ENCODE measurements at places on chromosomes 3 and 15.
A peak's percentile ranks its signal among the peaks of the same experiment; 100 is the strongest.

GRCh38 chr3:146159037-146159436 is 1.9 kb downstream of the PLOD2 start:
- no peak for DNase-seq

GRCh38 chr15:77818484-77819047 is 185.9 kb upstream of the LINGO1 start:
- DNase-seq: no peak

GRCh38 chr3:60917141-60917540 is 334.1 kb downstream of the FHIT start:
- DNase-seq: no peak

DNA sequence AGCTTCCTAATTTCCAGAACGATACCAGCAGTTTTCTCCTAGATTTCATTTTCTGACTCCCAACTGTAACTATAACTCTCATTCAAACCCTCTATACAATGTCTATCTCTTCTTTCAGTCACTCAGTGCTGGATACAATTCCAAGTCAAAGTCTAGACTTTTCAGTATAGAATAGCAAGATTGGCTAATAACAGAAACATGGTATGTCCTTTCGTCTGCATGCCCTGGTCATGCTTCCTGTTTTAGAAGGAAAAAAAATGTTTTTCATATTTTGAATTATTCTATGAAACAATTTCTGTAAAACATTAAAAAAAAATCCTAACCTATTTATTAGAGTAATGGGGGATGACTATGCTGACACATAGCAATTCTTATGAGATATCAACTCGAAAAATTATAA is 180.0 kb downstream of the KCNAB1 start:
- DNase-seq: no peak

GRCh38 chr15:68550498-68551295 is 28.1 kb upstream of the CORO2B start:
- peak; percentile 69 for DNase-seq

GRCh38 chr3:194275291-194275690 is 75.8 kb downstream of the CPN2 start:
- no peak for DNase-seq

DNA sequence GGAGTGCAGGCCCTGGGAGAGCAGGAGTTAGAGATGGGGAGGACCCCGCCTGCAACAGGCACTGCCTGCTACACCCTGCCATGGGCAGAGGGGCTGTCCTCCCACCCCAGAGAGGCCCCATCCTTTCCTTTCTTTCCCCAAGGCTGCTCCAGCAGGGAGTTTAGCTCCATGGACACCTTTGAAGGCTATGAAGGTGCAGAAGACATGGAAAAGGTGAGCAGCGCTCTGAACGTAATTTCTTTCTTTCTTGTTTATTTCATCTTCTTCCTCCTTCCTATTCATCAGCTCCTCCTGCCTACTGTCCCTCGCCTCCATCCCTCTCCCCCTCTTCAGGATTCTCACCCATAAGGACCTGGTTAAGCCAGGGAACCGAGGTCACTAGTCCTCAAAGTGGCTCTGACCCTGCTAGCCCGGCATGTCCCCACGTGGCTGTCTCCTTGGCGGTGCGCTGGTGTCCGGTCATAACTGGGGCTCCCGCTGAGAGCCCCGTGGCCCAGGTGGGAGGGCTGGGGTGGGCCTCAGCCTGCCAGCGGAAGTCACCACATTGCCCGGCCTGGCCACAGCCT is 16.0 kb upstream of the ADIPOQ start:
- peak; percentile 24 for DNase-seq

DNA sequence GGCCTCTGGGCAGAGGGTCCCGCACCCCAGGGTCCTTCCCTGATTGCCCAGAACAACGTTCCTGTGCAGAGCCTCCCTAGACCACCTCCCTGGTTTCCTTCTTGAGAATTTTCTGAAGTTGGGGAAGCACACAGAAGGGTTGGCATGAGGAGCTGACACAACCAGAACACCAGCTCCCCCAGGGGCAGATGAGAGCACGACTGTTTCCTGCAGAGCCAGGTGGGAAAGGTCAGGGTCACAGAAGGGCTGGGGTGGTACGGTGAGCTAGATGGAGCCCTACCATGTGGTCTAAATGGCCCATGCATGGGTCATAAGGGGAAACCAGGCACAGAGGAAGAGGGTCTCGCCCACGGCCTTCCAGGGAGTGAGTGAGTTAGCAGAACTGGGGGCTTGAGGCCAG is 10.4 kb downstream of the PPCDC start:
- DNase-seq: no peak

DNA sequence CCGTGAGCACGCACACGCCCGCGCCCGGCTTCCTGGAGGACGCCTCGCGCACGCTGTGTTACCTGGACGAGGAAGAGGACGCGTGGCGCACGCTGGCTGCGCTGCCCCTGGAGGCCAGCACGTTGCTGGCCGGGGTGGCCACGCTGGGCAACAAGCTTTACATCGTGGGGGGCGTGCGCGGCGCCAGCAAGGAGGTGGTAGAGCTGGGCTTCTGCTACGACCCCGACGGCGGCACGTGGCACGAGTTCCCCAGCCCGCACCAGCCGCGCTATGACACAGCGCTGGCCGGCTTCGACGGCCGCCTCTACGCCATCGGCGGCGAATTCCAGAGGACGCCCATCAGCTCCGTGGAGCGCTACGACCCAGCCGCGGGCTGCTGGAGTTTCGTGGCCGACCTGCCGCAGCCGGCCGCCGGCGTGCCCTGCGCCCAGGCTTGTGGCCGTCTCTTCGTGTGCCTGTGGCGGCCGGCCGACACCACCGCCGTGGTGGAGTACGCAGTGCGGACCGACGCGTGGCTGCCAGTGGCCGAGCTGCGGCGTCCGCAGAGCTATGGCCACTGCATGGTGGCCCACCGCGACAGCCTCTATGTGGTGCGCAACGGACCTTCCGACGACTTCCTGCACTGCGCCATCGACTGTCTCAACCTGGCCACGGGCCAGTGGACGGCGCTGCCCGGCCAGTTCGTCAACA is 890 bp downstream of the KBTBD13 start:
- no peak for DNase-seq

DNA sequence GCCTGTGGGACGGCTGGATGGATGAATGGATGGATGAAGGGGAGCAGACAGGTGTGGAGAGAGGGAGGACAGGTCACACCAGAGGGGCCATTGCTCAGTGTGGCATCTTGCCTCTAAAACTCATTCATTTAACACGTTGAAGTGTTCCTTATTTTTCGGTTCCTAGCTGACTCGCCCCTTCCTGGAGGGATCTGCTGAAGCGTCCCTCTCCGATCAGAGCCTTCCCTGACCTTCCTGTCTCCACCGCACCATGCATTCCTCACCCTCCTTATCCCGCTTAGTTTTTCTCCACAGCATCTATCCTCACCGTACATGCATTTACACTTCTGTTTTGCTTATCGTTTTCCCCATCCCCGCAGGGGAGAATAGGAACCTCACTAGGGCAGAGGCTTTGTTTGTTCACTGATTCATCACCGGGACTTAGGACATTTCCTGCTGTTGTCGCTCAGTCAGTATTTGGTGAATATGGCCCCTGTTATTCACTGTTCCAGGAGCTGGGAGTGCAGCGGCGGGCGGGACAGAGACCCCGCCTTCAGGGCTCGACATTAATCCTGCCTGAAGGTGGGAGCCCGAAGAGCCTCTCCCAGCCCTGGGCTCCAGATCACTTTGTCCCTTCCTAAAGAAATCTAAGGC is 32.0 kb downstream of the FOXL2 start:
- no peak for DNase-seq

GRCh38 chr15:43625106-43625505 is 6.5 kb upstream of the STRC start:
- DNase-seq: no peak

DNA sequence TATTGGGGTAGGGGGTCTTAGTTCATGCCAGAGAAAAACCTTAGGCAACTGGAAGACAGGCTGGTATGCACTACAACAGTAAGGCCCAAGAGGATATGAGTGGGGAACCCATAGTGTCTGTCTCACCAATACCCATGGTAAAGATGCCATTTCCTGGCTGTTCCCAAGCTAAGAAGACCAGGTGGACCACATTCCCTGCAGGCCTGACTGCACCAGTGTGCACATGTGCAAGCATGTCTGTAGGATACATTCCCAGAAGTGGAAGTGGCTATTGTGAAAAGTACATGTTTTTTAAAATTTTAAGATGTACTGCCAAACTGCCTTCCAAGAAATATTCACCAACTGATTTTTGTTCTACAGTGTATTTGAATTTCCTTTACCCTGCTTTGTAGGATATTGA is 207.3 kb upstream of the CTNNB1 start:
- no peak for DNase-seq

GRCh38 chr3:194212845-194213331 is 76.9 kb downstream of the HES1 start:
- DNase-seq: no peak

DNA sequence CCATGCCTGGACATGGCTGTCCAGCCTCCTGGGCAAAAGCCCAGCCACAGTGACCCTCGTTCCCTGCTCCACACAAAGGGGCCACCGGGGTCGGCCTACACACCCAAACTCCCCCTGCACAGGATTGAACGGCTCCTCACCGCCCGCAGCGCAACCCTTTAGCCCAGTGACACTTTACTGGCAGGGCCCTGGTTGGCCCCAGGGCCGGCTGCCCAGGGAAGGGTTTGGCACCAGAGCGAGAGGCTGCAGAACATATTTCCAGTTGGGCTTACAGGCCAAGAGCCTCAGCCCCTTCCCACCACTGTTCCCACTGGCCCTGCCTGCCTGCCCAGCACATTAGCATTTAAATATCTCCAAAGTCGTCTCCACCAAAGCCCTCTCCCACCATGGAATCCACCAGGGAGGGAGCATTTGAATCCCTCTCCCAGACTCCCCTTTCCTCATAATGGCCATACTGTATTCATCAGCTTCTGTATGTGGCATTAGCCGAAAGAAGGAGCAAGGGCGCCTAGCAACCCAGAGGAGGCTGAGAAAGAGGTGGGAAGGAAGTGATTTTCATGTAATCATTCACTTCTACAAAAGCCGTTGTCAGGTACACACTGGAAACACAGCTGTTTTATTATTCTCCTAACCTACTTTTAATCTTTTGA is 85.4 kb downstream of the SLC6A11 start:
- no peak for DNase-seq

DNA sequence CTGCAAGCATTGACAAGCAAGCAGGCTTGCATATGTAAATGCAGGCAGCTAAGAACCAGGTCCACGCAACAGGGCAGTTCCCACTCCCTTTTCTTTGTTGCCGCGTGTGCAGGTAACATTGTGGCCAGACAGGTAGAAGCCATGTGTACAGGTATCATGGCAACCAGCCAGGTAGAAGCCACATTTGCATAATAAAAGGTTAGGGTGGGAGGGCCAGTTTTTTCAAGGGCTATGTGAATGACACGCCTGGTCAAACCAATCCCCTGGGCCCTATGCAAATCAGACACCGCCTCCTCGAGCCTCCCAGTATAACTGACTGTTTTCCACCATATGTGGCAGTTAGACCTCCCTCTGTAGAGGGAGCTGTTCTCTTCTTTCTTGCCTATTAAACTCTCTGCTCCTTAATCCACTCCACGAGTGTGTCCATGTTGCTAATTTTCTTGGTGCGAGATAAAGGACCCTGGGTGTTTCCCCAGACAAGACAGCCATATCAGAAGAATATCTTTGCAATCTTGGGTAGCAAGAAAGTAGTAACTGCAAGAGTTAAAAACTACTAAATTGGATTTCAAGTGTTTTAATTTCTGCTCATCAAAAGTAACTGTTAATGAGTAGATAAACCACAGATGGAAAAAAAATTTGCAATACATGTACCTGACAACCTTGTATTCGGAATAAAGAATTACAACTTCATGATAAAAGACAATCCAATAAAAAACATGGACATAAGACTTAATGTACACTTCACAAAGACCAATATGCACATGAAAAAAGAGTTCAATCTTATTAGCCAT is 21.8 kb downstream of the PCOLCE2 start:
- DNase-seq: no peak

DNA sequence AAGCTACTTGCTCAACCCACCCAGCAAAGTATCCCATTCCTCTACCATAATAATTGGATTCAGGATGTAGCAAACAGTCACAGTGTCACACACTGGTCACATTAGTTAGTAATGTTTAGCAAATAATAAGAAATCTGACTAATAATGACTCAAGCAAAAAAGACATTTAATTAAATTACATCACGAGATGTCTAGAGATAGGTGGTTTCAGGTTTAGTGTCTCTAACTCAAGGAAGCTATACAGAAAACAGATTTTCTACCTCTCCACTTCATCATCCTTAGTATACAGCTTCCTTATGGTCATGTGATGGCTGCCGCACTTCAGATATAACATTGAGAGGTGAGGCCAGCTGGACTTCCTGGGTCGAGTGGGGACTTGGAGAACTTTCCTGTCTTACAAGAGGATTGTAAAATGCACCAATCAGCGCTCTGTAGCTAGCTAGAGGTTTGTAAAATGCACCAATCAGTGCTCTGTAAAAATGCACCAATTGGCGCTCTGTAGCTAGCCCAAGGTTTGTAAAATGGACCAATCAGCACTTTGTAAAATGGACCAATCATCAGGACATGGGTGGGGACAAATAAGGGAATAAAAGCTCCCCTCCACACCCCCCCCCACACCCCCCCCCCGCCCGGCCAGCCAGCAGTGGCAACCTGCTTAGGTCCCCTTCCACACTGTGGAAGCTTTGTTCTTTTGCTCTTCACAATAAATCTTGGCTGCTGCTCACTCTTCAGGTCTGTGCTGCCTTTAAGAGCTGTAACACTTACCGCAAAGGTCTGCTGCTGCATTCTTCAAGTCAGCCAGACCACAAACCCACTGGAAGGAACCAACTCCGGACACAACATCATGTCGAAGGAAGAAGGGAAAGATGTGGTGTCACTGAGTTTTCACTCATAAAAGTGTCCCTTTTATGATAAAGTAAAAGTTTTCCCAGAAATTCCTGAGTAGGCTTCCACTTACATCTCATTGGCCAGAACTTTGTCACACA is 24.9 kb upstream of the ARPIN start:
- no peak for DNase-seq

GRCh38 chr3:43104039-43104438 is 1.8 kb downstream of the POMGNT2 start:
- DNase-seq: no peak

GRCh38 chr3:185733980-185734724 is 90.7 kb downstream of the IGF2BP2 start:
- peak; percentile 79 for DNase-seq

- DNase-seq: no peak
Observed at GRCh38 chr3:61702453-61702852, 141.1 kb downstream of the PTPRG start.

DNA sequence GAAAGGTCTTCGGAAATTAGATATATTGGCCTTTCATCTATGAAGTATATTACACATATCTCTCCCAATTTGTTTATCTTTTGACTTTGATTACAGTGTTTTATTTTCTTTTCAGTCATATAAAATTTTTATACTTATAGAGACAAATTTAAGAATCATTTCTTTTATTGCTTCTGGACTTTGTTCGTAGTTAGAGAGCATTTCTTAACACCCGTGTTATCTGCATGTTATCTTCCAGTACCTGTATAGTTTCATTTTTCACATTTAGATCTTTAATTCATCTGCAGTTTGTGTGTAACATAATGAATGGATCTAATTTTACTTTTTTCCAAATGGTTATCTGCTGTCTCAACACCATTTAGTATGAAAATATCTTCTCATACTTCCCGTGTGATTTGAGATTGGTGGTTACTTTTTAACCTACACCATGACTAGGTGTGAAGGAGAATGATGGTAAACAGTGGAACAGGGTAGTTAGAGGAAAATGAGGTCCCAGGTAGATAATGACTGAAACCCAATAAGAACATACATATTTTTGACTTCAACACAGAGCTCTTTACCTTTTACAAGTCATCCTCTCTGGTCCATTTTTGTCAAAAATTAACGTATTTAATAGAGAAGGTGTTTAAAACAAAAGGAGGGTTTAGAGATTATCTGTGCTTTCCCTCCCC is 99.3 kb downstream of the LPP start:
- no peak for DNase-seq

- DNase-seq: no peak
Observed at GRCh38 chr3:111103807-111104206, 32.2 kb downstream of the NECTIN3 start.

Data from GM12865 (cell line).